Stimulated activated CD4-positive, alpha-beta T cell treated with anti-CD3 and anti-CD28 coated beads, Interleukin-4, amount 100 ng/mL, for 24 hours (primary cell): ENCODE measurements at places on chromosomes 2 and 18.

GRCh38 chr2:69119104-69119894, 106.3 kb downstream of the ANTXR1 start:
- DNase-seq = no peak

DNA sequence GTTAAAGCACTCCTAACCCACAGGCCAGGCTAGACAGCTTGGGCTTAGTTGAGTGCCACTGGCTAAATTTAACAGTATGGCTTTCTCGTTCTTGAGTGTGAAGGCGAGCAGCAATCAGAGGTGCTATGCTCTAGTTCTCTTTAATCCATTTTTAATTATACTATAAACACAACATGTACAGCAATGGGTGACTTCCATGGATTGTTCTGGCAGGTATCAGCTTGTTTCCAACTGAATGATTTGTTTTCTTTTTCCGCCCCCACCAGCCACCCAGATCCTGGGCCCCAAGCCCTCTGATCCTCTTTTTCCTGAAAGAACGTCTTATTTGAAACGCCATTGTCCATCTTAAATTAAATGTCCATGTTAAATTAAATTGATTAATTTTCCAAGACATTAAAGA, 244.8 kb downstream of the IKZF2 start:
- no peak for DNase-seq

DNA sequence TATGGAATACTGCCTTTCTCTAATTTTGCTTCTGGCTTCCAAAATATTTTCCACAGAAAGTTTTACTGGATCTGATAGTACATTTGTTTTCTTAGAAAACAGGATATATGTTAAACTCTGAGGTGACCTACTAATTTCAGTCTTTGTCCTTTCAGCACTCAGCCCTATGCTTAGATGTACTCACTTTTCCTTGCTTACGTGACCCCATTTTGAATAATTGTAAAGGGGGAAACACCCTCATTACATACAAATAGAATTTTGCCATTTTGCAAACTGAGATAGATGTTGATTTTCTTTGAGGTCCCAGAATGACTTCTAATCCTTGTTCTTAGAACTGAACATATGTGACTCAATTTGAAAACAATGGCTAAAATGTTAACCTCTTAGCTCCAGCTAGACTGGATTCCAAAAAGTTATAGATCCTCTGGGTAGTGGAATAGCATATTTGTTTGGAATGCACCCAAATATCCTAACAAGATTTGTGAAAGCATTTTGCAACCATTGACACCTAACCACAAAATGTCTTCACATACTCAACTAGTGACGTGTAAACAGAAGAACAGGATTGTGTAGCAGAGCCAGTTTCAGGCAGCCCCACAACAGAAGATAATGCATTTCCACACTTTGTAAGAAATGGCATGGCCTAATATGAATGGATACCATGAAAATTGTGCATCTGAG, 44.8 kb upstream of the EHBP1 start:
- DNase-seq = no peak

GRCh38 chr2:120926463-120927264, 191.0 kb downstream of the GLI2 start:
- DNase-seq = no peak

- no peak for DNase-seq
Measured at GRCh38 chr2:41241325-41242000, 789.6 kb upstream of the SLC8A1 start.

DNA sequence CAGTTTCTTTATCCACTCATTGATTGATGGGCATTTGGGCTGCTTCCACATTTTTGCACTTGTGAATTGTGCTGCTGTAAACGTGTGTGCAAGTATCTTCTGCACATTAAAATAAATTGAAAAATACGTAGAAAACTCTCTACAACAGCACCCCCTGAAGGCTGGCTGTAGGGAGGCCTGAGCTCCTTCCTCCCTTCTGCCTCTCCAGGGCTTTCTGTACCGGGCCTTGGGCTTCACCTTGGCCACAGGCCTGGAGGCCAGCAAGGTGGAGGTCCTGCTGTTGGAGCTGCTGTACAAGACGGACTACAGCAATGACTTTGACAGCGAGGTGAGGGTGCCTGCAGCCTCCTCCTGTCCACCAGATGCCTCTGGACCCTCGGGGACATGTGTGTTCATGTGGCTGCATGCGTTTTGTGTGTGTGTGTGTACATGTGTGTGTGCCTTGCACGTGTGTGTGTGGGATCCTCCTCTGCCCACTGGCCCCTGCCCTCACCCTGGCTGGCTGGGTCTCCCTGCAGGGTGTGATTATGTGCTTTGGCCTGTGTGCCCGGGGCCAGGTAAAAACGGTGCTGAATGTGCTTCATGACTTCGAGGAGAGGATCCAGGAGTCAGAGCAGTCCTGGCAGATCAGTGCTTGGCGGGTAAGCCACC, 29.2 kb downstream of the MROH2A start:
- DNase-seq = no peak

DNA sequence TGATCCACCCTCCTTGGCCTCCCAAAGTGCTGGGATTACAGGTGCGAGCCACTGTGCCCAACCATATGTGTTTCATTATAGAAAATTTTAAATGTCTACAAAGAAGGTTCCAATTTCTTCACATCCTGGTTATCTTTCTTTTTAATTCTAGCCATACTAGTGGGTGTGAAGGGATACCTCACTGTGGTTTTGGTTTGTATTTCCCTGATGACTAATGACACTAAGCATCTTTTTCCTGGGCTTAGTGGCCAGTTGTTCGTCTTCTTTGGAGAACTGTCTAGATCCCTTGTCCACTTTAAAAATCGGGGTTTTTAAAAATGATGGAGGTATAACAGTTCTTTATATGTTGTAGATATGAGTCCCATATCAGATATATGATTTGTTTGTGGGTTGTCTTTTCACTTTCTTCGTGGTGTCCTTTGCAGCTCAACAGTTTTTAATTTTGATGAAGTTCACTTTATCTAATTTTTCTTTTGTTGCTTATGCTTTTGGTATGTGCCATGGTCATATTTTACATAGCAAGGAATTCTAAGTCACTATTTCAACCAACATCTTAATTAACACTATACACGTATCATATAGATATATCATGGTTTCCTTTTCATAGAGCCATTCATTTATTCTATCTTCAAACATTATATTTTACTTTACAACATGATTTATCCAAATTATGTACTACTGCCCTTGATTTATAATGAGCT, 135.0 kb upstream of the RIOK3 start:
- DNase-seq = no peak

DNA sequence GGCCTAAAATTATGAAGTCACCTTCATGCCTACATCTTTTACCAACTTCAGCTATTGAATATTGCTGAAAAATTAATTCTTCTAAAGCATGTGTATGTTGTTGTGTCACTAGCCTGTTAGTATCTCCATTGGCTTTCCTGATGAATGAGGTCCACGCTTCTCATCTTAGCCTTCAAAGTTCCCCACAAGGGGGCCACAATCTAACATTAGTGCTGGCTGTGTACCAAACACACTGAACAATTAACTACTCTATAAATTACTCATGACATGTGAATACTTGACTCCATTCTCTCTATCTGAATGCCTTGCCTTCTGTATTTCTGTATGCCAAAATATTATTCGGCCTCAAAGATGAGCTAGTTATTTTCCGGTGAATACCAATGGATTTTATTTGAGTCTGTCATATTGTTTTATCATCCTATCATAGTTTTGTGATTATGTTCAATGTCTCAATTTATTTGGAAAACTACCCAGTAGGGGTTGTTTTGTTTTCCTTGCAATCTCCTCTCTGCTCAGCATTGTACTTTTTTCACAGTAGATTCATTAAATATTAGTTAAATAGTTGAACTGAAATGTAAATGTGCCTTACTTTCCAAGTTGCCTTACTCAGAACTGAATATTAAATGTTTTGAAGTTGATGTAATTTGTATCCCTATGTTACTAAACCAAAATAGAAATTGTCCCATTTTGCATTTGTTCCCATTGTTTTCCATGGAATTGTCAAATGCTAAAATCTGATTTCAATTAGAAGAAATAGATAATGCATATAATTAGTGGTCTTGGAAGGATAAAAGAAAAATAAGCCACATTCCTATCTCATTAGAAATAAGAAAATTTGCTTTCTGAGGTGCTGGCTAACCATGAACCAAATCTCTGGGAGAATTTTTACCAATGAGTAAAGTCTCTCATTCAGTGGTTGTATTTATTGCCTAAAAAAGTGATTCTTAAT, 208.4 kb upstream of the COL3A1 start:
- peak; percentile 4 for DNase-seq

DNA sequence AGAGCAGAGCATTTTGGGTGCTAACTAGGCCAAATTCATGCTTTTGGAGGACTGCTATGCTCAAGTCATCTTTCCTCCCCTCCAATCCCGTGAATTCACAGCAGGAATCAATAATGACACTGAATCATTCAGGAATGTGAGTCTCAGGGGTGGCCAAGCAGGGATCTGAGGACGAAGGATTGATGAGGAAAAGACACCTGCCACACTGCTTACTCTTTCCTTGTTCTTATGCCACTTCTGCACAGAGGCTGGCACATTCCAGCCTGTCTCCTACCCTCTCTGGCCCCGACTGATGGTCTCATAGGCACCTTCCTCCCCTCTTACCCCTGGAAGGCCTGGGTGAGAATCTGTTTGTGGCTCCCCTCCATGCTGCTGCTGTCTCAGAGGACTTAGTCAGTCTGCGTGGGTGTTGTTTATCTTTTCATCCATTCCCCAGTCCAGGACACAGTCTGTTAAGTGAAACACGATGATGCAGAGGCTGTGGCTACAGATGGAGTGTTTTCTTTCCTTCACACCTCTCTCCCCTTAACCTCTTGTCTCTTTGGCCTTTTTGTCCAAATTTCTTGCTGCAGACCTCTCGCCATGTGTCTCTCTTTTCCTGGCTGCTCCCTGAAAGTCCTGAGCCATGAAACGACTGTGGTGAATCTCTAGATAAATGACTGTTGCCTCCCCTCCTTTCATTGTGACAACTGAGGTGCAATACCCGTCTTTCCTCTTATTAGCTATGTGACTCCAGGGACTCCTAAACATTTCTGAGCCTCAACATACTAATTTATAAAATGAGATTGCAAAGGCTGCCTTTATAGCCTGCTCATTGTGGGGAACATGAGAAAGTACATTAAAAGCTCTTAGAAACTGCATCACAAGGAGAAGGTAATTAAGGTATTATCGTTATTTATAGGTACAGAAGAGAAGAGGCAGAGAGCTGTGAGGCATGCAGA, 86.9 kb downstream of the RDH14 start:
- no peak for DNase-seq

- no peak for DNase-seq
Measured at GRCh38 chr2:229296536-229296935, 25.4 kb upstream of the PID1 start.

GRCh38 chr2:88429929-88430328, 22.6 kb downstream of the FOXI3 start:
- DNase-seq = no peak

GRCh38 chr18:5653802-5654201, 110.0 kb upstream of the EPB41L3 start:
- DNase-seq = no peak

DNA sequence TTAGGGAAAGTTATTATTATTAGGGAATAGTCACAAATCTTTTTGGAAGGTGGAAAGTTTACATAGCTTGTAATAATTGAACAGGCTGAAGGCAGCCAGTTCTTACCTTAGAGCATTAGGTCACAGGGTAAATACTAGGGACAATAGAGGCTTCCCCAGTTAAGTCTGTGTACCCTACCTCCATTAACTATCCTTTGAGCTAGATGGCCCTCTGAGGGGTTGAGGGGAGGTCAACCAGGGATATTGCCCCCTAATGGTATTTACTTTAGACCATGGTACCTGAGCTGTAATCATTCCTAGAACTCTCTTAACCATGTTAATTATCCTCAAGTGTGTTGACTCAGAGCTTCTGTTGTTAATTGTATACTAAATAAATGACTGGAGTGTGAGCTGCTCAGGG, 120.5 kb upstream of the SCN7A start:
- no peak for DNase-seq
